ELR (cell line): ENCODE measurements at places on chromosomes 2 and 18.

DNA sequence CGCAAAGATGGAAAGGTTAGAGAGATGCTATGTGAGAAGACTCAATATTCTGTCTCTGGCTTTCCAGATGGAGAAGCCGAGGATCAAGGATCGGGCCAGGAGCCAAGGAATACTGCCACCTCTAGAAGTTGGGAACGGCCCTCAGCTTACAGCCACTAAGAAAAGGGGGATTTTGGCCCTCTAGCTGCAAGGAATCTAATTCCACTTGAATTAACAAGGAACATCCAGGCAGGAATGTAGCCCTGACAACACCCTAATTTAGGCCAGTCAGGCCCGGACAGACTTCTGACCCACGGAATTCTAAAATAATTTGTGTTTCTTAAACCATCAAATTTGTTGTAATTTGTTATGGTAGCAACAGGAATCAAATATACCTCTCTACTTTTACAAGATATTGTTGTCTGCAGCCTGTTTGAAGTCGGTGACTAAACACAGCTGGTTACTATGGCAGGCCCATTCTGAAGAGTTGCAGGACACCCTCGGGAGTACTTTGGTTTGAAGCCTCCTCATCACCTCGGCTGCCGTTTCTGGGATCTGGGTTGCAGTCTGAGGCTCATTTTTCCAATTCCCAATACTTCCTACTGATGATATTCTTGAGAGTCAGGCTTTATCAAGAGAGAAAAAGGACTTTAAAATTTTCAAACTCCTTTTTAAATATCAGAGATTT, 1131.2 kb downstream of the TSN start:
- DNase-seq: no peak

DNA sequence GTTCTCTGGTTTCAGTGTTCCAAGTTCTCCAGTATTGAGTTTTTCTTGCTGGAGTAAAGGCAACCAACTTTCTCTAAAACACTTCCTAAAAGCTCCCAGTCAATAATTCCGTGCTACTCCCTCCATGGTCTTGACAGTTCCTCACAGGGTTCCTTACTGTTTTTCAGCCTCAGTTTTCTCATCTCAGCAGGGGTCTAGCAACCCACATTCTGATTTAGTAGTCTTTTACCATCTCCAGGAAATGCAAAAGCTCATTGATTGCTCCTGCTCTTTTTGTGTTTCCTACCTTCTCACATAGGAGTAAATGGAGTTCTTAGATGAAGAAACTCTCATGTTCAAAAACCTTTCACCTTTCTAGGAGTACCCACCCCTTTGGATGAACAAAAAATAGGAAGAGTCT, 978.8 kb upstream of the POU3F3 start:
- no peak for DNase-seq

DNA sequence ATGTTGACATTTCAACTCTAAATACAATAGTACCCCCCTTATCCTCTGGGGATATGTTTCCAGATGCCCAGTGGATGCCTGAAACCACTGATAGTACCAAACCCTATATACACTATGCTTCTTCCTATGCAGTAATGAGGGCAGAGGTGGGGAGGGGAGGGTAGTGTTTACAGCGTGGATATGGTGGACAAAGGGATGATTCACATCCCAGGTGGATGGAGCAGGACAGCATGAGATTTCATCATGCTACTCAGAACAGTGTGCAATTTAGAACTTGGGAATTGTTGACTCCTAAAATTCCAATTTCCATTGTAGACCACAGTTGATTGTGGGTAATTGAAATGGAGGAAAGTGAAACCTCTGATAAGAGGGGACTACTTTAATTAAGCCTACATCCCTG, 75.4 kb downstream of the TSN start:
- DNase-seq: no peak

GRCh38 chr2:24163186-24163585, 11.7 kb upstream of the FAM228A start:
- DNase-seq: no peak

DNA sequence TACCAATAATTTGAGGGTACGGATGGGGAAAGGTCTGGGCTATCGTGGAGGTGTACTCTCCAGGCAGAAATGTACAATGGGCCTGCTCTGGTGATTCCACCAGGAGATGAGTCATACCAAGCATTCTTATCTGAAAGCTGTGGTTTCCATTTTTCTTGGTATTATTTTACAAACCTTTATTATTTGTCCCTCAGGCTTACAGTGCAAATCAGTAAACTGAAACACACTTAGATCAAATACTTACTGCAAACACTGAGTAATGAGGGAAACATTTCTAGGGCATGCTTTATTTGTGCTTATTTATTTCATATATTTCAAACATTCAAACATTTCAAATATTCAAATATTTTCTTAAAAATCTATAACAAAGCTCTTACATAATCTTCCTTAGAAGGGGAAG, 319.8 kb downstream of the RND3 start:
- peak; percentile 86 for DNase-seq

DNA sequence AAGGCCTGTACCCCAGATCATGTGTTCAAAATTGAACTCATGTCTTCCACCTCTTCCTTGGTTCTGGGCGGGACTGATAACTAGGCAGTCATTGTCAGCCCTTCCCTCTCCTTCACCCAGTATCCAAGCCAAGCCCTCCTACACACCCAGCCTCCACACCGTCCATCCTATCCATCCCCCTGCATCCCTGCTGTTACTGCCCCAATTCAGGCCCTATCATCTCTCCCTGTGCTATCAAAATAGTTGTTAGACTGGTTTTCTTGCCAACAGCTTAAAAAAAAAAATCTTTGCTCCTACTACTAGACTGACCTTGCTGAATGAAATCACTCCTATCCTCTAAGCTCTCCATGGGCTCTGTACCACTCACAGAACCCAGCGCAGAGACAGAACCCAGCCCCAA, 32.8 kb downstream of the TGFA start:
- DNase-seq: no peak

DNA sequence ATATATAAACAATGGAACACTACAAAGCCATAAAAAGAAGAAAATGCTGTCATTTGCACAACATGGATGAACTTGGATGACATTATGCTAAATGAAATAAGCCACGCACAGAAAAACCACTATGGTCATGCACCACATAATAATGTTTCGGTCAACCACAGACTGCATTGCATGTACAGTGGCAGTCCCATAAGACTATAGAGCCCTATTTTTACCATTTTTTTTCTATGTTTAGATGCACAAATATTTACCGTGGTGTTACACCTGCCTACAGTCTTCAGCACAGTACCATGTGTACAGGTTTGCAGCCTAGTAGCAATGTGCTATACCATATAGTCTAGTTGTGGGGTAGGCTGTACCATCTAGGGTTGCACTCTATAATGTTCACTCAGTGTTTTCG, 476.1 kb downstream of the DLGAP1 start:
- no peak for DNase-seq

DNA sequence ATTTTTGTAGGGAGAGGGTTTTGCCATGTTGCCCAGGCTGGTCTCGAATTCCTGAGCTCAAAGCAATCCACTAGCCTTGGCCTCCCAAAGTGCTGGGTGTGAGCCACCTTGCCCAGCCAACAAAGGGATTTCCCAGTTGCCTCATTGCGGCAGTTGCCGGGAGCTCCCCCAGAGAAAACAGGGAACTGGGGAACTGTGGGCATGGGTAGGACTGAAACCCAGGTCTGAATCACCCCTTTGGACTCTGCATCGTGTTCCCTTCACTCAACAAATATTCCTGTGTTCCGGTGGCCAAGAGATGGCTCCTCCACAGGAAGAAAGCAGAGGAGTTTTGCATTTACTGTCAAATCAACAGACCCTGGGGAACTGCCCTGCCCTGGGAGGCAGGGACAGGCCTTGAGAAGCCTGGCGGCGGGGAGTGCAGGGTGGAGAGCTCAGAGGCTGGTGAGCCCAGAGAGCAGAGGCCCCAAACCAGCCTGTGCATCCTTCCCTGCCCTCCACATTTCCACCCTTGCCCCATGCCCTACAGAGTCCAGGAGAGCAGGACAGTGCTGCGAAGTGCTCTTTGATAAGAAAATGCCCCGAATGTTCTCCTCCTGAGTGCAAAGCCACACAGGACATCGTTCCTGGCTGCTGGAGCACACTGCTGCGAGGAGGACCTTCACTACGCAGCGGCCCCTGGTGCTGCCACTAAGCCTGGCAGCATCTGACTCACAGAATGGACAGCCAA, 24.9 kb downstream of the MYO7B start:
- DNase-seq: no peak

DNA sequence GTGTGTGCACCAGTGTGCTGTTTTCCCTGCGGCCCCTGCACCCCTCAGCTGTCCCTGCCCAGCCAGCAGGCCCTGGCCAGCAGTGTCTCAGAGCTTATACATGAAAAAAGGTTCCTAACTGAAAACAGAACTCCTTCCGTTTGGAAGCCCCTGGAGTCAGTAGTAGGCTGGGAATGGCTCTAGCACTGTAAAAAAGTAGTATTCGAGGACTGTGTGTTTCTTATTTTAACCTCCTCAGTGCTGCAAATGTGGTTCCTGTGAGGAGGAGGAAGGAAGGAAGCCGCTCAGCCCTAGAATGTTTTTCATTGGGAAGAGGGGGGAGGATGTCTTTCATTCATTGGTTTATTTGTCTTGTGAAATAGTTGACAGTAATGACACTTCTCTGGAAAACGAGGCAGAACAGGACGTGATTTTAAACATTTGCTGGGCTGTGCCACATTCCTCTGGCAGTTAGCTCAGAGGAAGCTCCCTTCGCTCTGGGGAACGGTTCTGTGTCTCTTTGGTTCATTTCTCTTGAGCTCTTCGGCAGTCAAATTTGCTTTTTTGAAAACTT, 103.5 kb downstream of the SPTBN1 start:
- peak; percentile 88 for DNase-seq

GRCh38 chr2:241310917-241311566, 4.4 kb downstream of the HDLBP start:
- no peak for DNase-seq

DNA sequence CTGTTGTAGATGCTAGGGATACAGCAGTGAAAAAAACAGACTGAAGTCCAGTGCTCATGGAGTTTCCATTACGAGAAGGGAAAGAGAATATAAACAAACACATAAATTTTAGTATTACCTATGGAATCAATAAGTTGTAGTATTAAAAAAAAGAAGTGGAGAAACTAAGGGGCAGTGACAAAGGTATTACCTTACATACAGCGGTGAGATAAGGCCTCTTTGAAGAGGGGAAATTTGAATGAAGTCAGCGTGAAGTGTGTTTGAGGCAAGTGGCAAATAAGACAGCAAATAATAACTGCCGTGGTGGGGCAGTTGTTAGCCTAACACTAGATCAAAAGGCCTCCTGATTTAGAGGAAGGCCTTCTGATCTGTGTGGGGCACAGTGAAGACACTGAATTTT, 57.9 kb downstream of the TLK1 start:
- no peak for DNase-seq

DNA sequence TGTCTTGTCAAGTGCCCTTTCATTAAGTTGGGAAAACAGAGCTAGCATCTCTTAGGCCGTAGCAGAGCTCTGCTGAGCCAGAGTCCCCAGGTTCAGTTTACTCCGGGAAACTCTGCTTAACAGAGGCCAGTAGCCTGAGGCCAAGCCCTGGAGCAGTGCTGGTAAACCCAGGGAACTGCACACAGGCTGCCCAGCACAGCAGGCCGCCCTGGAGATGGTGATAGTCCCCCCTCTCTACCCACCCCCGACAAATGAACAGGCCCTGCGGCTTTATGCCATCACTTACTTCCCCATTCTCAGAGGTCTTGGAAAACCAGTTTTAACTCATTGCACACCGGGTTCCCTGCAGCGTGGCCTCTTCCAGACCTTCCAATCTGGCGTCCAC, 3.5 kb downstream of the CNNM4 start:
- no peak for DNase-seq

DNA sequence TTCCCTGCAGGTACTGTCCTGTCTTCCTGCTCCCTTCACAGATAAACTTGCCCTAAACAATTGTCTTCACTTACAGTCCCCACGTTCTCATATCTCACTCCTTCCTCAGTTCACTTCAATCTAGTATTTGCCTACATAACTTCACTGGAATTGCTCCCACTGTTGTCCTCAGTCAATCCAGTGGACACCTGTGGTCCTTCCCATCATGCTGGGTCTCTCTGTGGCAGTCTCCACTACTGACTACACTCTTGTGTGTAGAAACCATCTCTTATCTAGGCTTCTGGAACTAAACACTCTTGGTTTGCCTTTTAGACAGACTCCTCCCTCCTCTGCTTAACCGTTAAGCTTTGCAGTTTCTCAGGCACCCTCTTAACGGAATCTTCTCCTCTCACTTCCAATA, 58.8 kb downstream of the COPS8 start:
- no peak for DNase-seq
